ENCODE measurements at places on chromosomes 1 and 21.

GRCh38 chr21:13368200-13368599 is 241.4 kb upstream of the POTED start:
- no peak for DNase-seq

DNA sequence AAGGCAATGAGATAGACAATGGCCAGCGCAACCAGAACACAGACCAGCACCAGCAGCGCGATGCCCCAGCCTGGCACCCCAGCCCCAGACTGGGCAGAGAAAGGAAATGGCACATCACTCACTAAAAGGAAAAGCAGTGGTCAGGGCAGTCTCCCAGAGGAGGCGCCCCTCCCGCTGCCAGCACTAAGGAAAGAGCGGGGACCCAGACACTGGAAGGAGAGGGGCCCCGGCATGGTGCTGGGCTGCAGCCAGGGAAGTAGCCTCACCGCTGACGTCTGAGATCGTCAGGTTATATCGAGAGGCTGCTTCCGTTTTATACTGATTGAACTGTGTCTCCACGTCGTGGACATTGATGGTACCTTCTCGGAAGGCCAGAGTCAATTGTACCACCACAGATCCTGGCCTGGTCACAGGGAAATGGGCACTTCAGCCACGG is 13.8 kb downstream of the TRIM46 start:
- DNase-seq = no peak

GRCh38 chr1:201791779-201792173 is 37.2 kb upstream of the IPO9 start:
- peak; percentile 93 for DNase-seq

DNA sequence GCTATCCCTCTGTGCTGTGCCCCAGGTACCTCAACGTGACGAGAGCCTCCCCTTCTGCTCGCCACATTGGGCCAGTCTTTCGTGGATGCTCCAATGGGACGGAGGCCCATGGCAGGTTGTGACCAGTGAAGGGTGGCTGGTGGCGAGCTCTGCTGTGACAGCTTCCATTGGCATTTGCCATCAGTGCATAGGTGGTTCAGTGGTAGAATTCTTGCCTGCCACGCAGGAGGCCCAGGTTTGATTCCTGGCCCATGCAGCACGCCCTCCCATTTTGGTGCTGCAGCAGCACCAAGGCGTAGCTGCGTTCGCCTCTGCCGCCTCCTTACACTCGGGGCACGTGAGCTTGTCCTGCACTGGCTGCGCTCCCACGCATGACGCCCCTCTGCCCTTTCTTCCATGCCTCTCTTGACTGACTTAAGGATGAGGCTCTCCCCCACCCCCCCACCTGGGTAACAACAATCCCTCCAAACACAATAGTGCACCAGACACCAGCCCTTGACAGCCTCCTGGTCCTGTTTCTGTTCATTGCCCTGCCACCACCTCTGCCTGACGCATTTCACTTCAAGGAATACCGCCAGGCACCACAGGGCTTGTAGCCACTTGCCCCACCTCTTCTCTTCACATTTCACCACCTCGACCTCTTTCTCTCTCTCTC is 24.7 kb upstream of the FCGR2A start:
- no peak for DNase-seq

DNA sequence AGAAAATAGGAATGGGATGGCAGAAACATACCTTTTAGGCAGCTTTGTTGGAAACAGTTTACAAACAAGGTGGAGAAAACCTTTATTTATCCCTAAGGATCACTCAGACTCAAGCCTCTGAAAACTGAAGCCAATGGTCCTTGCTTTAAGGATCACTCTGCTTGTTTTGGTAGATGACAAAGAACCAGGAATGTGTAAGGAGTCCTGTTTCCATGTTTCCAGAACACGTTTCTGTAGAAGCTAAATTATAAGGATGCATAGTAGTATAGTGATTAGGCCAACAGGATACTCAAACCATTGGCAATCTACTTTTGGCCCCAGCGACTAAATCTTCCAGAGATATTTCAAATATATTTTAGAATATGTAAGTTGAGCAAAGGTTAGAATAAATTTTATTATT is 149.1 kb upstream of the HP1BP3 start:
- no peak for DNase-seq

DNA sequence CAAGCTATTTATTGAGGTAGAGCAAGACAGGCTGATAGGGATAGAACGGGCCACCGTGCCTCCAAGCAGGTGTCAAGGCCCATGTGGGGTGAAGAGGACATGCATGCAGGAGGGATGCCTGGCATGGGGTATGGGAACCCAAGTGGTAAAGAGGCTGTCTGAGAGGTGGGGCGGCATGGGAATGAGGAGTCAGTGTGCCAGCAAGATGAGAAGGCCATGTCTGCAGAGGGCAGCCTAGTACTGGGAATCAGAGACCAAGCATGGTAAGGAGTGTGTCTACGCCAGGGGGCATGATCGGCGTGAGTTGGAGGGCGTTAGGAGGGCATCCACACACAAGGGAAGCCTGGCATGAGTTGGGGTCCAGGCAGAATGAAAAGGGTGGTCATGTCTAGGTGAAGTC is 303.7 kb upstream of the PLD5 start:
- DNase-seq = no peak

All from fibroblast of skin of abdomen (primary cell).